HFFc6 (cell line): ENCODE measurements at places on chromosomes 12 and 14. TPM values are rescaled to one million over a fixed set of nuclear protein-coding genes. Genes with fewer than 3 reads are reported as not detected.
A peak's percentile ranks its signal among the peaks of the same experiment; 100 is the strongest.

DLST gene
- total RNA-seq, result 97.5 to 128 TPM (median 107 TPM) in 3 replicates

GPRC5D gene
- total RNA-seq, result not detected in 3 replicates

KRT71 gene
- total RNA-seq, result not detected in 3 replicates

GRCh38 chr12:131436922-131437705, 273.8 kb upstream of the SFSWAP start:
- no peak for DNase-seq
- H3K27me3 ChIP-seq, result peaks cover 2% of the 10 kb centered on the region
- no peak overlapping the region for H3K27ac ChIP-seq
- no peaks in the 10 kb centered on the region for H3K4me1 ChIP-seq
- H3K4me3 ChIP-seq, result no peak overlapping the region
- no peaks in the 10 kb centered on the region for H3K36me3 ChIP-seq

GRCh38 chr12:24909667-24910066, 39.2 kb downstream of the BCAT1 start:
- H3K27ac ChIP-seq, result peak overlapping the region; percentile 94
- DNase-seq, result peak; percentile 95
- H3K27me3 ChIP-seq, result peaks cover 4% of the 10 kb centered on the region
- H3K4me3 ChIP-seq, result peak overlapping the region; percentile 56

GRCh38 chr12:104387190-104387589, 69.6 kb upstream of the CHST11 start:
- H3K4me1 ChIP-seq, result peaks cover 4% of the 10 kb centered on the region; the same call in 1 of the 2 replicates
- DNase-seq, result no peak
- H3K27me3 ChIP-seq, result no peaks in the 10 kb centered on the region
- no peaks in the 10 kb centered on the region for H3K36me3 ChIP-seq
- H3K27ac ChIP-seq, result no peak overlapping the region

DNA sequence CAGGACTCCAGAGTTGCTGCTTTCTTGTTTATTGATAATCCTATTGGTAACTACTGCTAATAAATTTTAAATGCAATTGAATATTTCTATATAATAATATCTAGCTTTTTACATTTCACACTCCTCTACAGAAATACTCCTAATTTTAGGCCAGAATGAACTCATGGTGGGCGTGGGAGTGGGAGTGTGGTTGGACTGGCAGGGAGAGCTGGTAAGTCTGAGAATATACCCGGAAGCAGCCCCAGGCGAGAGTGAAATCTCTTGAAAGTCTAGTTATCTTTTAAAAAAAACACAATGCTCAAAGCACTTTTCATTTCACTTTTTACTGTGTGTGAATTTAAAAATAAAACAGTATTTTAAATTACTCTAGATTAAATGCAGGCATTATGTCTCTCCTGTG, 4.7 kb downstream of the TMEM263 start:
- H3K27ac ChIP-seq, result no peak overlapping the region
- no peak for DNase-seq
- no peak overlapping the region for H3K4me3 ChIP-seq
- peaks cover 6% of the 10 kb centered on the region for H3K27me3 ChIP-seq
- H3K36me3 ChIP-seq, result peaks cover 55% of the 10 kb centered on the region

- H3K36me3 ChIP-seq, result no peaks in the 10 kb centered on the region
- H3K27me3 ChIP-seq, result peaks cover 4% of the 10 kb centered on the region
- H3K4me3 ChIP-seq, result no peak overlapping the region
- DNase-seq, result no peak
- no peak overlapping the region for H3K27ac ChIP-seq
Observed at GRCh38 chr12:131597333-131597732, 113.6 kb upstream of the SFSWAP start.

GRCh38 chr12:44379831-44380230, 496.3 kb downstream of the NELL2 start:
- H3K4me1 ChIP-seq, result no peaks in the 10 kb centered on the region
- H3K27ac ChIP-seq, result no peak overlapping the region
- DNase-seq, result no peak
- no peaks in the 10 kb centered on the region for H3K27me3 ChIP-seq
- no peaks in the 10 kb centered on the region for H3K36me3 ChIP-seq
